NCI-H1417 treated with DMSO at 0.1 percent for 48 hours (cell line): ENCODE measurements at places on chromosomes 5 and 9.
A peak's percentile ranks its signal among the peaks of the same experiment; 100 is the strongest.

DNA sequence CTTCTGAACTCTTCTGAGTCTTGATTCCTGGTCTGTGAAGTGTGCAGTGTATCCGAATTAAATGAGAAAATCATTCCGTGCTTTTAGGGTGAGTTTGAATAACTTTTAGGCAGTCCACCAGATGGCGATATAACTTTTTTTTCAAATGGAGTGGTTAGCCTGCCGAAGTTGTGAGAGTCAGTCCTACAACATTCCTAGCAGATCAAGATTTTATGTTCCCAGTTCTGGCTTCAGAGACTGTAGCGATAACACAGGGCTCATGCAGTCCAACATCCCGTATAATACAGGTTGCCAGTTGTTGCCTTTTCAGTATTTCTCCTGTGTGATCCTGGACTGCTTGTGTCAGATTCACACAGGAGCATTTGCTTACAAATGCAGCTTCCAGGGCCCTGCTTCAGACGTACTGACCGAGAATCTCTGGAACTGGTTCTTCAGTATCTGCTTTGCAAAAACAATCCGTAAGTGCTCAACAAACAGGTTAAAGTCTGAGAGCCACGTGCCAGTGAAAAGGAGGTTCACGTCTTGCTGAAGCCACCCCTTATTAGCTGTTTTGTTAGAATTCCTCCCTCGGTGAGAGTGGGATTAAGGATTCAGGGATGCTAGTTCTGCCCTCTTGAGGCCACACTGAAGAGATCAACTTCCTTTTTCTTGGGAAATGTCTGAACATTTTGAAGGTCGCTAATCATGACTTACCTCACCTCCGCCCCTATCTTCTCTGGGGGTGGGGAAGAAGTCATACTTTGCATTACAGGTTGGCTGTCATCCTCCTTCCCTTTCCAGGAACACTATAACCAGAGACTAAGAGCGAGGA lies 22.8 kb downstream of the SMIM3 start:
- peak; percentile 1 for DNase-seq

- no peak for DNase-seq
Observed at GRCh38 chr5:74977471-74977870, 74.9 kb downstream of the GCNT4 start.

DNA sequence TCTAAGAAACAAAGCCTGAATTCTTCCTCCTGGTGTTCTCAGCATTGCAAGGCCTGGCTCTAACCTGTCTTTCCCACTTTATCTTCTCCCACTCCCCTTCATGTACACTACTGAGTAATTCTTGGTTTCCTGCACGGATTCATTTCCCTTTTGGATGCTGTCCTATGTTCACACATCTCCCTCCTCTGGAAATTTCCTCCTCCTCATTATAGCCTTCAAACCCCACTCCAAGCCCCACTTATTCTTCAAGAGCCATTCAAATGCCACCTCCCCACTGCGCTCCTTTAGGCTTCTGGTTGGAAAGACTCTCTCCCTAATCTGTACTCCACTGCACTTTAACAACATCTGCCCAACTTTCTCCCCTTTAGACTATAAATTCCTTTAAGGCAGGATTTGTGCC lies 28.2 kb upstream of the C5orf63 start:
- no peak for DNase-seq

- peak; percentile 91 for DNase-seq
Observed at GRCh38 chr5:14767735-14768507, 103.4 kb downstream of the OTULIN start.

GRCh38 chr9:71025728-71026127 lies 95.7 kb downstream of the TRPM3 start:
- DNase-seq, result no peak

GRCh38 chr9:136554870-136555269 lies 9.0 kb upstream of the NOTCH1 start:
- DNase-seq, result no peak

GRCh38 chr9:21589344-21590056 lies 107.4 kb upstream of the IFNE start:
- no peak for DNase-seq

- no peak for DNase-seq
Observed at GRCh38 chr5:321726-322251, 275 bp downstream of the AHRR start.

- DNase-seq, result no peak
Observed at GRCh38 chr9:120924698-120925534, 1.7 kb downstream of the TRAF1 start.

DNA sequence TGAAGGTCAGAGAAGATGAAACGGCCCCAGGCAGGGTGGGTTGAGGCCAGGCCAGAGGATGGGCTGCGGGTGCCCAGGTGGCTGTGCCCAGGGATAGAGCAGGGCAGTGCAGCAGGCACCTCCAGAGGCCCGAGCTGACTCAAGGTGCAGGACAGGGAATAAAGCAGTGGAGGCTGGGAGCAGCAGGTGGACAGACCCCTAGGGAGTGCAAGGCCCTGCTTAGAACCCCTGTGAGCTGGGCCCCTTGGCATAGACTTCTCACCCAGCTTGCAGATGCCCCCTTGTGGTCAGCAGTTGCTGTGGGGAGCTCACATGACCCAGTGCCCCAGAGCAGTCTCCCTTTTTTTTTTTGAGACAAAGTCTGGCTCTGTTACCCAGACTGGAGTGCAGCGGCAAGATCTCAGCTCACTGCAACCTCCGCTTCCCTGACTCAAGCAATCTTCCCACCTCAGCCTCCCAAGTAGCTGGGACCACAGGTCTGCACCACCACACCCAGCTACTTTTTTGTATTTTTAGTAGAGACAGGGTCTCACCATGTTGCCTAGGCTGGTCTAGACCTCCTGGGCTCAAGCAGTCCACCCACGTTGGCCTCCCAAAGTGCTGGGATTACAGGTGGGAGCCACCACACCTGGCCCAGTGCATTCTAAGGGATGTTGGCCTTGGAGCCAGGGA lies 118.8 kb downstream of the WNK2 start:
- DNase-seq, result no peak

DNA sequence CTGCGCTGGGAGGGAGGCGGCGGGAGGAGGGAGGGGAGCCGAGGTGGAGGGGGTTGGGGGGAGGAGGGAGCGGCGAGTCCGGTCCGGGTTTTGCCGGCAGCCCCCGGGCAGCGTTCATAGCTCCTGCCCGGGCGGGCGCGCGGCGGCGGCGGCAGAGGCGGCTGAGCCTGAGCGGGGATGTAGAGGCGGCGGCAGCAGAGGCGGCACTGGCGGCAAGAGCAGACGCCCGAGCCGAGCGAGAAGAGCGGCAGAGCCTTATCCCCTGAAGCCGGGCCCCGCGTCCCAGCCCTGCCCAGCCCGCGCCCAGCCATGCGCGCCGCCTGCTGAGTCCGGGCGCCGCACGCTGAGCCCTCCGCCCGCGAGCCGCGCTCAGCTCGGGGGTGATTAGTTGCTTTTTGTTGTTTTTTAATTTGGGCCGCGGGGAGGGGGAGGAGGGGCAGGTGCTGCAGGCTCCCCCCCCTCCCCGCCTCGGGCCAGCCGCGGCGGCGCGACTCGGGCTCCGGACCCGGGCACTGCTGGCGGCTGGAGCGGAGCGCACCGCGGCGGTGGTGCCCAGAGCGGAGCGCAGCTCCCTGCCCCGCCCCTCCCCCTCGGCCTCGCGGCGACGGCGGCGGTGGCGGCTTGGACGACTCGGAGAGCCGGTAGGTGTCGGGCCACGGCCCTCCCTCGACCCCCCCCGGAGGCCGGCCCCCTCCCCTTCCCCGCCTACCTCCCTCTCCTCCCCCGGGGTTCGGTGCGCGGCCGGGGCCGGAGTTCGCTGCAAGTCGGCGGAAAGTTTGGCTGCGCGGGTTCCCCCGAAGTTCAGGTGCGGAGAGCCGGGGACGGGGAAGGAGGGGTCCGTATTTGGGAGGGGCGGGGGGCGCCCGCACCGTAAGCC lies at the start of gene CXXC5:
Gene CXXC5, plus strand, starts transcription at position 145 of the 877 bp plus-strand sequence. CDS start 32,175 bp downstream, outside the sequence.
- DNase-seq, result no peak

DNA sequence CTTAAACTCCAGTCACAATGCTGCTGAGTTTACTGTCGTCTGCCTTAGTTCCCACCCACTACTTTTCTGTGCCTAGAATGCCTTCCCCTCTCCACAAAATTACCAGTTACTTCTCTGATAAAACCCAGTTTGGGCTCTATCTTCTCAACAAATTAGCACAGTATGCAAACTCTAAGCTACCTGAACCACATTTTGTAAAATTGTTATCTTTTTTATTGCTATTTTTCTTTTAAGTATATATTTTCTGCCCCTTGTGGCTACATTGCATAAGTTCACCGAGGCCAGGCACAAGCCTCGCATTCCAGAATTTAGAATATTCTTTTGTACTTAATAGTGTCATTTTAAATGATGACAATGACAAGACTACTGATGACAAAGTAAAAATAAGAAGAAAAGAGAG lies 60.0 kb downstream of the POU5F2 start:
- DNase-seq, result no peak

DNA sequence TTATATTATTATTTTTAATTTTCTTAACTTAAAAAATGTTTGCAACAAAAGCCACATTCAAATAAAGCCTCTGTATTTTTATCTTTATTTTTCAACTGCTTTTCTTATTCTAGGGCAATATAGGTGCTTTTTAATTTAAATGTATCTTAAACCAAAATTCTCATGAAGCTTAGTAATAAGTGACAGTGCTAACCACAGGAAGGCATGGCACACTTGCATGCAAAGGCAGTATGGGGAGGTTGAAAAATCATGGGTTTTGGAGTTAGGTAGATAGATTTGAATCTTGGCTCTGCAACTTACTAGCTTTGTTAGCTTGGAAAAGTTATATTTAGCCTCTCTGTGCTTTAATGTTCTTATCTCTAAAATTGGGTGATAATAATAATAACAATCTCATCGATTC lies 458.0 kb downstream of the DMAC1 start:
- no peak for DNase-seq

DNA sequence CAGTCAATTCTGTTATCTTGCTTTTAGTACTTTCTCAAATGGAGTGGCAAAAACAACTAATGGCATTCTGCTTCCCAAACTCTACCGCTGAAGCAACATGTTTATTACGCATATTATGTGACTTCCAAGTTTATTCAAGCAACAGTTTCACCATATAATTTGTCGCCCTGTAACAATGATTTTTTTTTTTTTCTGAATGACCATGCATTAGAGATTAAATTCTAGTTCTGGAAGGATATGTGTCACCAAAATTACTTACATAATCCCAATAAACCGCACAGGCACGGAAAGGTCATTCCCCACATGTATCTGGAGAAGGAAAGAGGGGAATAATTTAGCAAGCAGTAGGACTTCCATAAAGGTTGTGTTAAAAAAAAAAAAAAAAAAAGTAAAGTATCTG lies 691.8 kb downstream of the DNAH5 start:
- DNase-seq, result no peak

DNA sequence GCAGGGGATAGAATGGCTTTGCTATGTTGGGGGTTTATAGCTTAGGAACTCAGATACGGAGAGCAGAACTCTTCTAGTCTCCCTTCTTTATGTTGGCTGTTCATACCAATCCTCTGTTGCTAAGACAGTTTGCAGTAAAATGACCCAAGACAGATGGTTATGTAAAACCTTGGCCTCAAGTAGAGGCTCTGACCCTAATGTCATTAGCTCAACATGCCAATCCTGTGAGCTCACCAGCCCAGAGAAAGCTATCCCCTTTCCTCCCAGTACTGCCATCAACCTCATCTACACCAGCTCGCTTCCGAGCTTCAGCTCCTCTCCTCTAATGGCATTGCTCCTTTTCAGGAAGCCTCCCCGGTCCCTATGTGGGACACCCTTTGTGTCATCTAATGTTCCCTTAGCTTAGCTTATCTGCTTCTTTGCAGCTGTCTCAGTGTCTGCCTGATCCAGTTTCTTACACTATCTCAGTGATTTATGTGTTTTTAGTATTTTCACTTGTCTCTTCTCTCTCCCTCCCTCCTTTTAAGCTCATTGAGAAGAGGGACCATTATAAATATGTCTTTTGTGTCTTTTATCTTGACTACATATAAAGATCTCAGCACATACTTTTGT lies 281.3 kb upstream of the CLINT1 start:
- no peak for DNase-seq

- no peak for DNase-seq
Observed at GRCh38 chr5:64971513-64971912, 202.8 kb downstream of the CWC27 start.

DNA sequence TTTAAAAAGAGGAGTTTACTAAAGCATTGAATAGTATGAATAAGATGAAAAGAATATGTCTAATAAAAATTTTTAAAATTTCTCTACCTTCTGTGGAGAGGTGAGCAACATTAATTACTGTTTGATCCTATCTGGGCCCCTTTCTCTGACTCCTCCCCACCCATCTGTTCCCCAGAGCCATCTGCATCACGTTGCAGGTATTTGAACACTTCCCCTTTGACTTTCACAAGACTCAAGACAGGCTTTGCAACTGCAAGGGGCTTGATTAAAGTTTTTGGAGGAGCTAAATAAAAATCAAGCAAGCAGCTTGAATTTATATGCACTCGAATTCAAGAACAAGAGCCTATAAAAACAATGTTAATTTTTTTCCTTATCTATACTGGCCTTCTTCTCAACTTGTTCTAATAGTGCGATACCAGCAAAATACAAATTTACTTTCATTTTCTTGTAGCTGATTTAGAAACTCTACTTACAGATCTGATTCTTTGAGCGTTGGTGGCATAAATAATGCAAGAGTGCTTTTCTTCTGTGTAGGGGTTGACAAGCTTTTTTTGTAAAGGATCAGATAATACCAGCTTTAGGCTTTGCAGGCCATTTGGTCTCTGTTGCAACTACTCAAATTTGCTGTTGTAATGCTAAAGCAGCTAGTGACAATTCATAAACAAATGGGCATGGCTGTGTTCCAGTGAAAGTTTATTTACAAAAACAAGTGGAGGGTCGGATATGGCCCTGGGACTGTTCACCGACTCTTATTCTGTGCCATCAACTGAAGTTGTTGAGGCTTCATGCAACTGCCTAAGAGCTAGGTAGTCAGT lies 21.2 kb downstream of the TXNDC8 start:
- no peak for DNase-seq

DNA sequence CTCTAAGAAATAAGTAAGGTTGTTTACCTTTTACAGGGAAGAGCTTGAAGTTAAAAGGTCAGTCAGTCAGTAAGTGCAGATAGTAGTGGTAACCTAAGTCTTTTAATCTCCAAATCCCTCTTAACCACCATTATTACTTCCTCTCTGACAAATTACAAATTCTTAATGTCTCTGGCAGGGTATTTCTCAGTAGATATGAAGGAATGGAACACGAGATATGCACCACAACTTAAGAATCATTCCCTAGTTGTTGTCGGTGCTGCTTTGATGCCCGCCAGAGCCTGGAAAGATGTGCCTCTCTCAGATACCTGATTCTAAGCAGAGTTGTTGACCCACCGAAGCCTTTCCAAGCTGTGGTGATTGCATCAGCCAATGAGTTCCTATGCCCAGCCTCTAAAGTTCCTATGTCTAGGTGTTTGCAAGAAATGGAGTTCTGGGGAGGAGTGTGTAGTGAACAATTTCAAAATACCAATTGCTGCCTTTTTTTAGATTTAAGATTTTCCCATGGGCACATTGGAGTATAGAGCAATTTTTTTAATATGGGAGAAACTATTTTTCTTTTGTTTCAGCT lies 78.5 kb downstream of the CD180 start:
- DNase-seq, result no peak

- no peak for DNase-seq
Observed at GRCh38 chr5:156913355-156913718, 49.7 kb downstream of the TIMD4 start.
